Suprapubic skin (tissue), 4 donors: ENCODE measurements at places on chromosomes 13 and 19. TPM values are rescaled to one million over a fixed set of nuclear protein-coding genes. Genes with fewer than 3 reads are reported as not detected.

DNA sequence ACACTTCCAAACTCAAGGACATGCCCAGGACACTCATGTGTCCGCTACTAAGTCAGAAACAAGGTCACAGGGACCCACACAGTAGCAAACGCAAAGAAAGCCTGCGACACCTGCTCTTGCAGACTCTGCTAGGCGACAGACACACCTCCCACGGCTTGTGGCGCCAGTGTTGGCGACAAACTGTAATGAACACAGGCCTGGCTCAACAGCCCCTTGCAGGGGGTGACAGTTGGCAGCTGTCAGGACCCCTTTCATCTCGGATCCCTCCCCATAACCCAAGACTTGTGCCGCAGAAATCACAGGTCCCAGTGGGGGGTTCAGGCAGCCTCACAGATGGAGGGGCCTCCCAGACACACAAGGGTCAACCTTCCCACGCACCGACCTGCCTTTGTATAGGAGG lies 364 bp downstream of the CKM start:
- H3K36me3 ChIP-seq = no peaks in the 10 kb centered on the region
- DNase-seq = no peak
- H3K4me3 ChIP-seq = no peak overlapping the region

DNA sequence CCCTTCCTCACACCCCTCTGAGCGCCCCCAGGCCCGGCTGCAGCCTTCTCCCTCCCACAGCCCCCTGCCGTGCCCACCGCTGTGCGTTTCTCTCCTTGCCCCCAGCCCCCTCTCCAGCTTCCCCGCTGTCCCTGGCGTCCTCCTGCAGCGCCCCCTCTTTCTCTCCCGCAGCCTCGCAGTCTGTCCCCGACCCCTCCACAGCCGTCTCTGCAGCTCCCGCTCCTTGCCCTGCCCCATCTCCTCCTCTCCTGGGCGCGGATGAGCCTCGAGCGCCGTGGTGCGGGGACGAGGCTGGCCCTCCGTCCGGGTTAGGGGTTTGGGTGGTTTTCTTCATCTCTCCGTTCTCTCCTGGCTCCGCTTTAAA lies 1.1 kb downstream of the KMT5C start:
- peaks cover 25% of the 10 kb centered on the region for H3K36me3 ChIP-seq
- no peak for DNase-seq
- H3K4me1 ChIP-seq = peaks cover 37% of the 10 kb centered on the region
- peak overlapping the region; percentile 89 for H3K4me3 ChIP-seq

DNA sequence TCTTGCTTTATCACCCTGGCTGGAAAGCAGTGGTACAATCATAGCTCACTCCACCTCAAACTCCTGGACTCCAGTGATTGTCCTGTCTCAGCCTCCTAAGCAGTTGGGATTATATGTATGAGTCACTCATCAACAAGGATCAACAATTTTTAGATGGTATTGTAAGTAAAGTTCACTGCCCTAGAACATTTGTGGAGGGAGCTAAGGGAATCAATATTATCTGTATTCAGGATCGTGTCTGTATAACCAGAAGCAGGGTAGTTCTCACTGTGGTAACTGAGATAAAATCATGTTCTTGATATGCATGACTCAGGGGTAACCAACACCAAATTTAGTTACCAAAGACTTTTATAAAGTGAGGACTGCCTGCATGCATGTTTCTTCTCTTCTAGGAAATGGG lies 27.0 kb downstream of the ZMYM5 start:
- no peaks in the 10 kb centered on the region for H3K4me1 ChIP-seq
- H3K4me3 ChIP-seq = no peak overlapping the region
- DNase-seq = no peak
- H3K27ac ChIP-seq = no peak overlapping the region
- no peaks in the 10 kb centered on the region for H3K27me3 ChIP-seq

DNA sequence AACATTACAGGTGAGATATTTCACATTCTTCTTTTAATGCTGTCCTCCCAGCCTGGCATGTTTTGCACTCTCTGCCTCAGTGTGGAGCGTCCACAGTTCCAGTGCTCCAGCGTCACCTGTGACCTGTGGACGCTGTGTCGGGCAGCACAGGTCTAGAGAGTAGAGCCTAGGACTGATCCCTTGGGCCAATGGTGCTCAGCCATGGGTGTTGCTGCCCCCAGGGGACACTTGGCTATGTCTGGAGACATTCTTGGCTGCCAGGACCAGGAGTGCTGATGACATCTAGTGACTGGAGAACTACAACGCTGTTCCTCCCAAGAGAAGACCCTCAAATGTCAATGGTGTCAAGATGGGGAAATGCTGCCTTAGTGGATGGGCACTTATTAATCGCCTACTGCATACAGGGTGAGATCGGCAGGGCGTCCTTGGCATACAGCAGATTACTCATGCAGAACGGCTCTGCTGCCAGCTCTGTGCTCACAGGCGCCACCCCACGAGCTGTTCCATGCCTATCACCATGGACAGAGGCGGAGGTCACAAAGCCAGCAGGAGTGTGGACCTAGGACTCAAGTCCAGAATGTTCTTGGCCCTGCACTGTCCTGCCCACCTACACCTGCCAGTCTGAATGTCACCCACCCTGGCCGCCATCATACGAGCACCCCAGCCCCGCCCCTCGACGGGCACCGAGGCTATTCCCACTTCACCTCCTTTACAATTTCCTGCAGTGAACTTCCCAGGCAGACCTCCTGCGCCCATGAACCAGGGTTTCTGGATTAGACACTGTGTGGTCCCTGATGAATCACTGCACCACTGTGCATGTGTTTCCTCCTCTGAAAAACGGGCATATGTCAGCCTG lies 13.9 kb upstream of the MADCAM1 start:
- peaks cover 18% of the 10 kb centered on the region for H3K4me1 ChIP-seq
- H3K36me3 ChIP-seq = no peaks in the 10 kb centered on the region
- DNase-seq = no peak
- H3K27me3 ChIP-seq = peaks cover 14% of the 10 kb centered on the region
- no peak overlapping the region for H3K27ac ChIP-seq

GRCh38 chr13:39616087-39616694 lies 13.2 kb upstream of the LHFPL6 start:
- no peaks in the 10 kb centered on the region for H3K4me1 ChIP-seq
- no peak for DNase-seq
- H3K27ac ChIP-seq = no peak overlapping the region
- no peak overlapping the region for H3K4me3 ChIP-seq

GRCh38 chr13:29654843-29655547 lies 59.5 kb upstream of the SLC7A1 start:
- DNase-seq = no peak
- H3K4me3 ChIP-seq = no peak overlapping the region
- H3K27me3 ChIP-seq = no peaks in the 10 kb centered on the region
- H3K4me1 ChIP-seq = no peaks in the 10 kb centered on the region

DNA sequence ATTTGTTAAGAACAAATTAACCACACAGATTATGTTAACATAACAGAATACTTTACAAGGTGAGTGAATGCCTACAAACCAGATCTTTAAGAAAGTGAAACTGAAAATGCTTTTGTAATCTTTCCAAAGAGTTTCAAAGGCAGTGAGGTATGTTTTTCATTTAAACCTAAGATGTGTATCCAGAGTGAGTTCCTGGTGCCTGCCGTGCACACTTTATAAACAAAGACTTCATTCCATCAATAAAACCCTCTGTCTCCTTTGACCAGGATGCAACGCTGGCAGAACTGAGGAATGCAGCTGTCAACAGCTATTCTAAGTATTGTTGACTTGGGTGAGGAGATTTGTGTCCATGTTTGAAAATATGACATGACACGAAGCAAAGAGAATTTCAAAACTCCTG lies 344.6 kb downstream of the DNAJC15 start:
- H3K27me3 ChIP-seq = no peaks in the 10 kb centered on the region
- no peak overlapping the region for H3K27ac ChIP-seq
- no peaks in the 10 kb centered on the region for H3K36me3 ChIP-seq
- DNase-seq = no peak
- no peak overlapping the region for H3K4me3 ChIP-seq
- peaks cover 23% of the 10 kb centered on the region for H3K4me1 ChIP-seq

- H3K27ac ChIP-seq = no peak overlapping the region
- DNase-seq = no peak
- H3K27me3 ChIP-seq = no peaks in the 10 kb centered on the region
- H3K4me1 ChIP-seq = no peaks in the 10 kb centered on the region
- no peak overlapping the region for H3K4me3 ChIP-seq
Measured at GRCh38 chr13:37067874-37068273, 8.4 kb upstream of the SUPT20H start.

DNA sequence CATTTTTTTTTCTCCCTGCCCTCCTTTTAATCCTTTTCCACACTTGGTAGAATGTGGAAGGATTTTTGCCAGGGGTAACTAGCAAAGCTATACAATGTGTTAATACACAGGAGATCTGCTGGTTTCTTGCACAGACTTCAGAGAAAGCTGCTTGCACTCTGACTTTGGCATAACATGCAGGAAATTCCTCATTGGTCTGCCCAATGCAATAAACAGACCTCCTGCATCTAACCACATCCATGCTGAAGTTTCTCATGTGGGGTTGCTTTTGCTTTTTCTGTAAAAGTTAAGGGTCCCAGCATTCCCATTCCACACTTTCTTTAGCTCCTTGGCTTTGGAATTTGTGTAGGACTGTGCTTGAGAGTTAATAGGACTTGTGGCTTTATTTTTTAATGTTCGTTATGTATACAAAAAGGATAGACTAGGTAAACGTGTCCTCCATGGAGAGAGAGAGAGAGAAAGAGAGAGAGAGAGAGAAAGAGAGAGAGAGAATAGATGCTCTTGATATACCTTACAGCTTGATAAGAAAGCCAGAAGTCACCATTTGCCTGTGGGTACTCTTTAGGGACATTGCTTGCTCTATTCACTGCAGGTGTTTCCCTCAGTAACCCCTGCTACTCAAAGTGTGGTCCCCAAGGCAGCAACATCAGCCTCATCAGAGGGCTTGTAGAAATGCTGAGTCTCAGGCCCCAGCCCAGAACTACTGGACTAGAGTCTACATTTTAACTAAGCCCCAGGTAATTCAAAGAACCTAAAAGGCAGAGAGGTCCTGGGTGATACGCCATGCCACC lies 170.5 kb downstream of the SHISA2 start:
- H3K27ac ChIP-seq = no peak overlapping the region
- no peaks in the 10 kb centered on the region for H3K4me1 ChIP-seq
- peaks cover 5% of the 10 kb centered on the region for H3K27me3 ChIP-seq

DNA sequence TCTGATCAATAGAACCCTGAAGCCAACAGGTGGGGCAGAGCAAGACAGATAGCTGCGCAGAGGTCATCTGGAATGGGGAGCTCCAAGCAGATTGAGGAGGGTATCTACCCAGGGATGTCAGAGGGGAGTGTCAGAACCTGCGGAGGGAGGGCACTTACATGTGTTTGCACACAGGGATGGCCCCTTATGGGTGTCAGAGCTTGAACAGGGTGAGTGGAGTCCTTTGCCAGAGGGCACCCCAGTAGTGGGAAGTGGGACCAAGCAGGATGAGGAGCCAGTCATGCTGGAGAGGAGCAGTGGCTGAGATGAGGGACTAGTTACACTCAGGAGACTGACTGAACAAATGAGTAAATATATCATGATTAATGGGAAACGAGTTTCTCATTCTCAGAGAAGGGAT lies 17.0 kb upstream of the SIGLEC14 start:
- no peaks in the 10 kb centered on the region for H3K36me3 ChIP-seq
- H3K4me1 ChIP-seq = no peaks in the 10 kb centered on the region
- H3K4me3 ChIP-seq = no peak overlapping the region
- H3K27me3 ChIP-seq = peaks cover 32% of the 10 kb centered on the region

The ACP7 gene
- total RNA-seq = 18.1 TPM

The FXYD1 gene
- total RNA-seq = 5.9 TPM

The MIA gene
- 9.5 TPM for total RNA-seq

The RASAL3 gene
- 0.83 TPM for total RNA-seq

The ZNF302 gene
- total RNA-seq = 9.8 TPM

The RNF126 gene
- total RNA-seq = 107 TPM

The MBD3L3 gene
- total RNA-seq = not detected

The CYP2F1 gene
- total RNA-seq = not detected
